A549 treated with DMSO at 1 μM for 4 hours (cell line): ENCODE measurements at places on chromosomes 2 and 18. TPM values are rescaled to one million over a fixed set of nuclear protein-coding genes. Genes with fewer than 3 reads are reported as not detected.

GALNT13 gene
- total RNA-seq = 7.9 to 12.6 TPM (median 11.1 TPM) in 5 replicates

NR4A2 gene
- total RNA-seq = 2.4 to 5.6 TPM (median 3.1 TPM) in 5 replicates

ITGB6 gene
- 0.56 to 1.8 TPM (median 1.0 TPM) in 5 replicates for total RNA-seq

HJURP gene
- 86.1 to 88.2 TPM (median 87.1 TPM) in 5 replicates for total RNA-seq

TSHZ1 gene
- 5.3 to 7.1 TPM (median 6.4 TPM) in 5 replicates for total RNA-seq

IL36A gene
- total RNA-seq = not detected in 5 replicates

LYG1 gene
- total RNA-seq = 0.49 to 2.6 TPM (median 1.6 TPM) in 5 replicates

SFT2D3 gene
- total RNA-seq = 4.4 to 6.8 TPM (median 5.7 TPM) in 5 replicates

LOXHD1 gene
- not detected in 5 replicates for total RNA-seq

GFPT1 gene
- 22.7 to 32.5 TPM (median 28.8 TPM) in 5 replicates for total RNA-seq

EML6 gene
- total RNA-seq = 1.3 to 1.8 TPM (median 1.5 TPM) in 5 replicates

CAPN14 gene
- 0.03 to 0.07 TPM (median 0.05 TPM) in 4 of 5 replicates, not detected in the other for total RNA-seq

BMP10 gene
- not detected in 5 replicates for total RNA-seq

SLC1A4 gene
- total RNA-seq = 10.9 to 12.4 TPM (median 11.9 TPM) in 5 replicates

STRN gene
- total RNA-seq = 14.9 to 24.3 TPM (median 21.6 TPM) in 5 replicates

PROC gene
- 2.9 to 4.5 TPM (median 3.3 TPM) in 5 replicates for total RNA-seq

CMPK2 gene
- total RNA-seq = 0.87 to 1.6 TPM (median 1.1 TPM) in 5 replicates

NYAP2 gene
- 0.02 to 0.03 TPM (median 0.02 TPM) in 3 of 5 replicates, not detected in the others for total RNA-seq

SERPINB4 gene
- total RNA-seq = 0.12 to 0.28 TPM (median 0.18 TPM) in 5 replicates

KCNK3 gene
- 1.2 to 1.6 TPM (median 1.4 TPM) in 5 replicates for total RNA-seq

PLCD4 gene
- 0.26 to 0.69 TPM (median 0.31 TPM) in 5 replicates for total RNA-seq

FAM161A gene
- 6.2 to 8.7 TPM (median 7.7 TPM) in 5 replicates for total RNA-seq

LTBP1 gene
- 19.0 to 29.1 TPM (median 25.6 TPM) in 5 replicates for total RNA-seq

DGUOK gene
- 140 to 153 TPM (median 149 TPM) in 5 replicates for total RNA-seq

SAP130 gene
- 11.4 to 14.8 TPM (median 12.7 TPM) in 5 replicates for total RNA-seq

SERPINB2 gene
- total RNA-seq = 0.05 to 0.08 TPM in 2 of 5 replicates, not detected in the others

UGT1A8 gene
- total RNA-seq = 0.08 to 0.26 TPM in 2 of 5 replicates, not detected in the others

CXCR1 gene
- not detected in 5 replicates for total RNA-seq

MRPL53 gene
- total RNA-seq = 105 to 147 TPM (median 128 TPM) in 5 replicates

LCLAT1 gene
- total RNA-seq = 17.1 to 24.9 TPM (median 20.9 TPM) in 5 replicates

BOLL gene
- not detected in 5 replicates for total RNA-seq

ZNF519 gene
- 1.6 to 2.4 TPM (median 2.1 TPM) in 5 replicates for total RNA-seq

GPAT2 gene
- total RNA-seq = not detected in 5 replicates

SPAG16 gene
- 10.2 to 13.8 TPM (median 12.8 TPM) in 5 replicates for total RNA-seq

STPG4 gene
- not detected in 5 replicates for total RNA-seq

HOXD3 gene
- 0.15 to 0.18 TPM (median 0.16 TPM) in 4 of 5 replicates, not detected in the other for total RNA-seq

TRIM43 gene
- 0.05 TPM in 1 of 5 replicates, not detected in the others for total RNA-seq

SF3B6 gene
- total RNA-seq = 167 to 203 TPM (median 180 TPM) in 5 replicates

SMAD7 gene
- total RNA-seq = 21.9 to 28.9 TPM (median 25.4 TPM) in 5 replicates
